ENCODE measurements at places on chromosomes 3 and 15. TPM values are rescaled to one million over a fixed set of nuclear protein-coding genes. Genes with fewer than 3 reads are reported as not detected.

GRCh38 chr3:23950293-23950692 lies 5.2 kb downstream of the NR1D2 start:
- H3K27ac ChIP-seq = peak overlapping the region; percentile 99
- no peak for DNase-seq
- H3K36me3 ChIP-seq = no peaks in the 10 kb centered on the region

DNA sequence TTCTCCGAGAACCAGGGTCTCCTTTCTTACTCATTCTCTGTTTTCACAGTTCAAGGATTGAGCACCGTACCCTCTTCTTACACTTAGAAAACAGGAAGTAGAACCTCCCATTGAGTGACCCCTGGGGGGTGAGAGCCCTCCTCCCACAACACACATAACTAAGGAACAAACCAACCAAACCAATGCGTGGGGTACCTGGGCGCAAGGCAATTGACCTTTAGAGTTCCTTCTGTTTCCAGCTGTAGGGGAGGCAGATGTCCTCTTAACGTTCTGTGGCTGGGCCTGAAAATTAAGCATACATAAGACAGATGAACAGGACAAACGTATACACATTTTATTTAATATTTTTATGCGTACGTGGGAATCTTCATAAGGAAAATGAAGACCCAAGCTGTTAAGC lies 33.5 kb upstream of the TIMP4 start:
- no peaks in the 10 kb centered on the region for H3K36me3 ChIP-seq
- no peak overlapping the region for H3K4me3 ChIP-seq
- H3K27ac ChIP-seq = no peak overlapping the region
- H3K4me1 ChIP-seq = peaks cover 19% of the 10 kb centered on the region
- DNase-seq = no peak

DNA sequence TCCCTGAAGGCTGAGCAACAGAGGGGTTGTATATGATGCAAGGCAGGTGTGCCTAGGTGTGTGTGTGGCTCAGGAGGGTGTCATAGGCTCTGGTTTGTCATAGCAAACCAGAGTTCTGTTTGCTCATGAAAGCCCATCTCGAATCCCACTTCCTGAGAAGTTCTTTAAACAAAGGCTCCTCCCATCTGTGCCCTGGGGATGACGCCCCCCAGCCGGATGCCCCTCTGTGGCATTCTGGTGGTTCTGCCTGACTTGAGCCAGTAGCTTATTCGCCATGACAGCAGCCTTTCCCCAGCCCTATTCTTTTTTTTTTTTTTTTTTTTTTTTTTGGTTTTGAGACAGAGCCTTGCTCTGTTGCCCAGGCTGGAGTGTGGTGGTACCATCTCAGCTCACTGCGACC lies 45.4 kb downstream of the PDIA5 start:
- no peaks in the 10 kb centered on the region for H3K4me1 ChIP-seq
- no peak for DNase-seq
- H3K27me3 ChIP-seq = no peaks in the 10 kb centered on the region
- H3K4me3 ChIP-seq = no peak overlapping the region
- H3K36me3 ChIP-seq = peaks cover 11% of the 10 kb centered on the region

- H3K36me3 ChIP-seq = no peaks in the 10 kb centered on the region
- H3K4me1 ChIP-seq = peaks cover 73% of the 10 kb centered on the region
- peak overlapping the region; percentile 65 for H3K4me3 ChIP-seq
- no peak for DNase-seq
- no peaks in the 10 kb centered on the region for H3K27me3 ChIP-seq
Observed at GRCh38 chr3:56800832-56801661, 702 bp downstream of the ARHGEF3 start.

REC114 gene
- total RNA-seq = not detected

- H3K36me3 ChIP-seq = no peaks in the 10 kb centered on the region
- no peaks in the 10 kb centered on the region for H3K4me1 ChIP-seq
- no peak overlapping the region for H3K27ac ChIP-seq
- no peak overlapping the region for H3K4me3 ChIP-seq
- no peak for DNase-seq
- no peaks in the 10 kb centered on the region for H3K27me3 ChIP-seq
Observed at GRCh38 chr15:53573091-53573490, 186.4 kb downstream of the WDR72 start.

Measured in sigmoid colon (tissue), 7 donors.